B cell (primary cell): ENCODE measurements at places on chromosomes 5 and 9. TPM values are rescaled to one million over a fixed set of nuclear protein-coding genes. Genes with fewer than 3 reads are reported as not detected.

DNA sequence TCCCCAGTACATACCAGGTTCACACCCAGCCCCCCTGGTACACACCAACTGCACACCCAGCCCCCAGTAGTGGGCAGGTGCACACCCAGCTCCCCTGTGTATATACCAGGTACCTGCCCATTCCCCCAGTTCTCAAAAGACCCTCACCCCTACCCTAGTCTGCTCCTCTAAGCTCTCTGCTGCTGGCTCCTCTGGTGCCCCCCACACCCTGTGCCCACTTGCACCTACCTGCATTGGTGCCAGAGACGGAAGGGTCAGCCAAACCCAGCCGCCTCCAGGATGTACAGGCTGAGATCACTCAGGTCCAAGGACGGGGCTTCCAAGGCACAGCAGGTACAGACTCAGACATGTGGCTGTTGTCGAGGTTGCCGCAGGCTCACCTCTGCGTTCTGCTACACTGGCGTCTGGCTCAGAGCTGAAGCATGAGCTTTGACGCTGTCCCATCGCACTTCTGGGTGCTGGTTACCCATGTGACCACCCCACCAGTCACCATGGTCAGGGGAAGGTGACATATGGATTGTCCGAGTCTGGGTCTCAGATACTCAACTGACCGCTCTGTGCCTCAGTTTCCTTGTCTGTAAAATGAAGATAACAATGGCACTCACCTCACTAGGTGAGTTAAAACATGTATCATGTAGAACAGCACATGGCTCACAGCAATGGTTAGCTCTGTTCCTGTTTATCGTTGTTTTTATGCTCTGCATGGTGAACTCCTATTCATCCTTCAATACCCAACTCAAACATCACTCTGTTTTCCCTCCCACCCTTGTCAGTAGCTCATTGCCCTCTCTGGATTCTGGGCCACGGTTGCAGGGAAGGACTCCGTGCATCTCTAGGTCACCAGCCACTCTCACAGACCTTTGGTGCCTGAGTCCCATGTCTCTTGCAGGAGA, 45.3 kb upstream of the SUSD3 start:
- H3K4me3 ChIP-seq: no peak overlapping the region
- H3K27ac ChIP-seq: no peak overlapping the region
- H3K4me1 ChIP-seq: no peaks in the 10 kb centered on the region
- DNase-seq: no peak
- no peaks in the 10 kb centered on the region for H3K27me3 ChIP-seq

GRCh38 chr9:98861781-98862504, 54.5 kb downstream of the GALNT12 start:
- DNase-seq: no peak
- no peak overlapping the region for H3K4me3 ChIP-seq
- H3K27ac ChIP-seq: no peak overlapping the region
- no peaks in the 10 kb centered on the region for H3K27me3 ChIP-seq

DNA sequence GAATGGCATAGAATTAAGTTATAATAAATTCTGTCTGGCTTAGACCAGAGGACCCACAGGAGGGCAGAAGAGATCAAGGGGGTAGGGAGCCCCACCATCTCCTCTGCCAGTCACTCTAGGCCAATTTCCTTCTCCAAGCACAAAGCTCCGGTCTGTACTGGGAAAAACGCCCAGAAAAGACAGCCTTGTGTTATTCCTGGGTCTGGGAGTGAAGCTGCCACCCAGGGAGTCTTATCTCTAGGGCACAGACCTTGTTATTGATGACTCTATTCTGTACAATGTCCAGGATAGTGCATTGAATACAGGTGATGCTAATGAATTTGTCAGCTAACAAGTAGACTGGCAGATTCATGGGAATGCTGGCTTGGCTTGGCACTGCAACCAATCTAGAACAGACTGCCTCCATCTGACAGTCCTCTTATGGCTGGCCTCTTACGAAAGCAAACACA, 60.7 kb downstream of the MED27 start:
- H3K27ac ChIP-seq: no peak overlapping the region
- peaks cover 2% of the 10 kb centered on the region for H3K36me3 ChIP-seq
- H3K4me1 ChIP-seq: no peaks in the 10 kb centered on the region
- no peak overlapping the region for H3K4me3 ChIP-seq

GRCh38 chr9:129023036-129023907, 4.9 kb downstream of the SH3GLB2 start:
- no peaks in the 10 kb centered on the region for H3K27me3 ChIP-seq
- peak; percentile 5 for DNase-seq
- H3K4me1 ChIP-seq: peaks cover 11% of the 10 kb centered on the region
- peaks cover 2% of the 10 kb centered on the region for H3K36me3 ChIP-seq

DNA sequence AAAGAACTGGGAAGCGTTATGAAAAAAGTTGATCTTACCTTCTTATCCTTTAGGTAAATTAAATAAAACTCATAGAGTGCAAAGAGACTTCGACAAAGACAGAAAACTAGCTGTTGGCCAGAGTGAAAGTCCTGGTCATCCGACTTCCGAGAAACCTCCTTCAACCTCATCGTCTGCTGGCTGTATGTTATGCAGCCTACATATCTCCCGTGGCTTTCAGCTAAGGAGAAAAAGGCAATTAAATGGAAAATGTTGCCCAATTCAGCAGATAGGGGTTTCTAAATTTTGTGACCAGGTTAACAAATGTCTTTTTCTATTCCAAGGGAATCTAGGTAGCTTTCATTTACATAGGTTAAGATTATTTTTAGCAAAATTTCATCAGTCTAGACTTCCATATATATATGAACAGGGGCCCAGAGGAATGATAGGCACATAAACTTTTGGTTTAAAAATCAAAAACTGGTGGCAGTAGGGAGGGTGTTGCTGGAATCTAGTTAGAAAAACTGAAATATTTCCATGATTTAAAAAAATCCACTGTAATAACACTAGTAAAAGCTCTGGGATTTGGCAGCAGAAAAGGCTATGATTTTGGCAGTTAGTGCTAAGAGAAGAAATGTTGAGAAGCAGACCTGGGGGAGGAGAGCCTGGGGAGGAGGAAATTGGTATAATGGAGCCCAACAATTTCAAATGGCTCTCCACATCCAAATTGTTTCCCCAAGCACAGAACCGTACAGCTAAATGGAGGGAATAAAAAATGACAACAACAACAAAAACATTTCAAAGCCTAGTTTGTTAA, 32.1 kb downstream of the RAI14 start:
- H3K36me3 ChIP-seq: no peaks in the 10 kb centered on the region
- H3K4me3 ChIP-seq: no peak overlapping the region
- H3K27me3 ChIP-seq: no peaks in the 10 kb centered on the region
- no peaks in the 10 kb centered on the region for H3K4me1 ChIP-seq
- no peak for DNase-seq

DNA sequence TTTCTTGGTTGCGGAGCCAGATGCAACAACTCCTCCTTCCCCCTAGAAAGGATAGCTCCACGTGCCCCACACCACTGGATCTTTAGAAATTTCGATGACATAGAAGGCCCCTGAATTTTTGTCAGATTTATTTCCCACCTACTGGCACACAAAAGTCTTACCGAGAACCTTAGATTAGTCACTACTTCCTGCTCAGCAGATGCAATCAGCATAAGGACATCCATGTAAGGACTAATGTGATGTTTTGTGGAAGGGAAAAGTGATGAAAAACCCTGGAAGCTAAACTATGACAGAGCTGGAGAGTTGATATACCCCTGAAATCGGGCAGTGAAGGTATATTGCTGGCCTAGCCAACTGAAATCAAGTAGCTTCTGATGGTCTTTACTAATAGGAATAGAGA, 125.5 kb upstream of the NFIL3 start:
- H3K27me3 ChIP-seq: no peaks in the 10 kb centered on the region
- DNase-seq: no peak
- no peaks in the 10 kb centered on the region for H3K36me3 ChIP-seq
- no peaks in the 10 kb centered on the region for H3K4me1 ChIP-seq
- H3K4me3 ChIP-seq: no peak overlapping the region

DNA sequence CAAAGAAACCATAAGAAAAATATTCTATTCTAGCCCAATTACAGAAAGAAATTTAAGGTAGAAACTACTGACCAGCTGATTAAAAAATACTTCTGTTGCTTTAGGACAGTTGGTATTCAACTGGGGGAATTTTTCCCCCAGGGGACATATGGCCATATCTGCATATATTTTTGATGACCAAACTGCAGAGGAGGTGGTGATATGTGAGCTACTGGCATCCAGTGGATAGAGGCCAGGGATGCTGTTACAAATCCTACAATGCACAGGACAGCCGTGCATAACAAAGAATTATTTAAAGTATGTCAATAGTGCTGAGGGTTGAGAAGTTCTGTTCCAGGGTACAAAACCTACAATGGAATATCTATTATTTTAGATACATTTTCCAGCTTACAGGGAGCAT, 24.0 kb downstream of the ZFR start:
- peaks cover 3% of the 10 kb centered on the region for H3K4me1 ChIP-seq
- H3K27me3 ChIP-seq: no peaks in the 10 kb centered on the region
- H3K36me3 ChIP-seq: peaks cover 2% of the 10 kb centered on the region
- H3K4me3 ChIP-seq: no peak overlapping the region

DNA sequence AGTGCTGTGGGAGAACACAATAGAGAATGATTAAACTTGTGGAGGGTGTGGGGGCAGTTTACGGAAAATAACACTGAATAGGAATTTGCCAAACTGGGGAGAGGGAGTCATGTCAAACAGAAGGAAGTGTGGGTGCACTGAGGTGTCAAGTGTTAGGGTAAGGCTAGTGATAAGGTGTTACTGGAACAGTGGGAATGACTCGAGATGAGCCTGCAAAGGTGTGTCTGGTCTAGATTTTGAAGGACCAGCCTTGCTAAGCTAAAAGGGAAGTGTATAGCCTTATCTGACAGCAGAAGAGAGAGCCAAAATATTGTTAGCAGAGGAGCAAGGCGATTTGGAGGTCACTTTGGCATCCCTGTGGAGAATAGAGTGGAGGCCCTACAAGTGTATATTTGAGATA, 4.2 kb downstream of the CNOT6 start:
- H3K27ac ChIP-seq: no peak overlapping the region
- H3K36me3 ChIP-seq: no peaks in the 10 kb centered on the region
- H3K4me1 ChIP-seq: peaks cover 17% of the 10 kb centered on the region
- no peak overlapping the region for H3K4me3 ChIP-seq
- H3K27me3 ChIP-seq: no peaks in the 10 kb centered on the region
- no peak for DNase-seq

GRCh38 chr9:28056006-28056405, 482.7 kb upstream of the C9orf72 start:
- no peak overlapping the region for H3K4me3 ChIP-seq
- no peaks in the 10 kb centered on the region for H3K27me3 ChIP-seq
- H3K36me3 ChIP-seq: no peaks in the 10 kb centered on the region
- H3K4me1 ChIP-seq: no peaks in the 10 kb centered on the region
- no peak for DNase-seq
- no peak overlapping the region for H3K27ac ChIP-seq

Gene PCDHGB7
- total RNA-seq: 1.9 and 2.2 TPM in 2 replicates

DNA sequence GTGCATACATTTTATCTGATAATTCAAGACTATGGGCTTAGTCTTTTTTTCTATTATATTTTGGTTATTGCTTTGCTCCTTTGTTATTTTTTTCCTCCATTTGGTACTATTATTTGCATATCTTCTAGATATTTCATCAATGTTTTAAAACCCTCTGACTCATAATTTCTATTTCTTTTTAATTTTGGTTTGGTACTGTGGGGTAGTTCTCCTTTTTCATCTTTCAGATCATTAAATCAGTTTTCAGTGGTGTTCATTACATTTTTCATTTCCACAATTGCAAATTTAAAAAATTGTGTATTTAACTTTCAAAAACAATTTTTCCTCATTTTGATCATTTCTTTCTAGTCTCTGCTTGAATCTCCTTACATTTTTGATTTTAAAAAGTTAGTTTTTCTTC, 7.5 kb upstream of the FRMPD1 start:
- DNase-seq: no peak
- no peaks in the 10 kb centered on the region for H3K36me3 ChIP-seq
- no peak overlapping the region for H3K4me3 ChIP-seq
- no peaks in the 10 kb centered on the region for H3K4me1 ChIP-seq
- peaks cover 16% of the 10 kb centered on the region for H3K27me3 ChIP-seq
- H3K27ac ChIP-seq: no peak overlapping the region

DNA sequence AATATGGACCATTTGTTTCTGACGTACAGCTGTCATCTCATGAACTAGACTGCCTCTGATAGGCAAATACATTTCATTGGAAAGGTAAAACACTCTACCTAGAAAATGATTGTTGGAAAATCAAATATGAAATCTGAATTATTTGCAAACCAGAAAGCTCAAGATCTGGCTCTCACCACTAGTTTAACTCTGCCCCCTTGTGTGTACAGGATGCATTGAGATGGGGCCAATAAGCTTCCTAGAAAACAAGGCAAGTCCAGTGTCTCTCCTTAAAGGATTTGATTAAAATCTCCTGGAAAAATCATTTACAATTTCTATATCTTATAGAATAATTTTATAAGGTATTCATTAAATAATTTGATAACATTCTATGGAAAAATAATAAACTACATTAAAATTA, 311.9 kb upstream of the ANKH start:
- H3K36me3 ChIP-seq: no peaks in the 10 kb centered on the region
- no peak for DNase-seq
- no peaks in the 10 kb centered on the region for H3K4me1 ChIP-seq
- H3K27ac ChIP-seq: no peak overlapping the region

- H3K27ac ChIP-seq: no peak overlapping the region
- H3K4me3 ChIP-seq: no peak overlapping the region
- H3K27me3 ChIP-seq: no peaks in the 10 kb centered on the region
- no peaks in the 10 kb centered on the region for H3K36me3 ChIP-seq
- DNase-seq: no peak
Measured at GRCh38 chr5:74326571-74327338, 313.8 kb downstream of the ENC1 start.

Gene C9orf153
- total RNA-seq: 0.67 and 0.70 TPM in 2 replicates

DNA sequence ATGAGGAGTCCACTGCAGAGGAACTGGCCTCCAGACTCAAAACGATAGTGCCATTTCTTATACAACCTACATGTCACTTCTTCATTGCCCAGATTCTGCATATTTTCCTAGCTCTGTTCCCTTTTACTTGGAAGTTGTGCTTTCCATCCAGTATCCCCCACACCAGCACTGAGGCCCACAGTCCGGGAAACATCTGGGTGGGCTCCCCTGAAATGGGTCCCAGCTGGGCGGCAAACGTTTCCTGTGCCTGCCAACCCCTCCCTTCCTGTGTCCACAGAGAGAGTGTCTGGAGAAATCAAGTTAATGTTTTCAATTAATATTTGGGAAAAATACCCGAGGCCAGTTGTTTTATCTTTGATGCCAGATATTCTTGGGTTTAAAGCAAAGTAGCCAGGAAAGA, 111.8 kb downstream of the COL23A1 start:
- DNase-seq: no peak
- no peaks in the 10 kb centered on the region for H3K36me3 ChIP-seq
- no peak overlapping the region for H3K4me3 ChIP-seq
- no peaks in the 10 kb centered on the region for H3K4me1 ChIP-seq
- no peak overlapping the region for H3K27ac ChIP-seq
- no peaks in the 10 kb centered on the region for H3K27me3 ChIP-seq

- no peak overlapping the region for H3K27ac ChIP-seq
- DNase-seq: no peak
- no peaks in the 10 kb centered on the region for H3K36me3 ChIP-seq
- H3K27me3 ChIP-seq: peaks cover 22% of the 10 kb centered on the region
Measured at GRCh38 chr9:84137968-84138367, 157.4 kb downstream of the RMI1 start.

- no peak overlapping the region for H3K27ac ChIP-seq
- no peaks in the 10 kb centered on the region for H3K4me1 ChIP-seq
- H3K36me3 ChIP-seq: no peaks in the 10 kb centered on the region
- DNase-seq: no peak
- H3K27me3 ChIP-seq: no peaks in the 10 kb centered on the region
Measured at GRCh38 chr9:86695910-86696424, 251.3 kb downstream of the GAS1 start.

Gene RAB3C
- 0.20 and 0.32 TPM in 2 replicates for total RNA-seq

Gene ROR2
- 0.22 and 0.49 TPM in 2 replicates for total RNA-seq
